ENCODE measurements at places on chromosomes 13 and 19. TPM values are rescaled to one million over a fixed set of nuclear protein-coding genes. Genes with fewer than 3 reads are reported as not detected.

The ZSCAN5C gene
- total RNA-seq: not detected

The ZNF616 gene
- total RNA-seq: 23.3 TPM

The CCDC194 gene
- total RNA-seq: not detected

The LGALS14 gene
- total RNA-seq: 1.4 TPM

The ZNF763 gene
- total RNA-seq: 3.5 TPM

The EDDM13 gene
- total RNA-seq: not detected

The TEX26 gene
- total RNA-seq: 3.2 TPM

The POU2F2 gene
- total RNA-seq: 5.5 TPM

The NOVA2 gene
- 15.9 TPM for total RNA-seq

The POLR2I gene
- 104 TPM for total RNA-seq

The LRRC25 gene
- 1.2 TPM for total RNA-seq

The SIGLEC7 gene
- total RNA-seq: 0.46 TPM

The SLC7A10 gene
- 5.5 TPM for total RNA-seq

The SHISA7 gene
- total RNA-seq: 4.6 TPM

The ARHGAP45 gene
- total RNA-seq: 2.5 TPM

The ZNF878 gene
- 0.46 TPM for total RNA-seq

The PCDH9 gene
- 119 TPM for total RNA-seq

The ZNF541 gene
- 0.23 TPM for total RNA-seq

The OR7A5 gene
- total RNA-seq: not detected

The LNX2 gene
- total RNA-seq: 14.5 TPM

The CEACAM1 gene
- 0.23 TPM for total RNA-seq

The C1QTNF9B gene
- not detected for total RNA-seq

The SRRM5 gene
- total RNA-seq: not detected

The RASGRP4 gene
- total RNA-seq: 0.23 TPM

The ERICH6B gene
- not detected for total RNA-seq

The ACP7 gene
- total RNA-seq: not detected

The TMEM255B gene
- 1.4 TPM for total RNA-seq

The ZNF99 gene
- total RNA-seq: 0.92 TPM

The FCAR gene
- 0.92 TPM for total RNA-seq

The FAM216B gene
- 17.8 TPM for total RNA-seq

The ZNF253 gene
- 30.9 TPM for total RNA-seq

The ZNF724 gene
- 20.5 TPM for total RNA-seq

The STOML3 gene
- 1.6 TPM for total RNA-seq

The ZNF20 gene
- total RNA-seq: 8.5 TPM

The PSG6 gene
- not detected for total RNA-seq

The GAPDHS gene
- total RNA-seq: not detected

The PCP2 gene
- total RNA-seq: not detected

The KLK3 gene
- total RNA-seq: not detected

The SIAH3 gene
- 5.3 TPM for total RNA-seq

The SIGLEC12 gene
- total RNA-seq: not detected

The ZSCAN22 gene
- total RNA-seq: 2.5 TPM

The ZNF223 gene
- total RNA-seq: 12.0 TPM

The ELOF1 gene
- 22.8 TPM for total RNA-seq

The EXOSC5 gene
- total RNA-seq: 16.6 TPM

The PSG3 gene
- total RNA-seq: not detected

The R3HDM4 gene
- 40.1 TPM for total RNA-seq

The GRIN2D gene
- total RNA-seq: 15.7 TPM

The ZNF146 gene
- total RNA-seq: 65.5 TPM

The ZNF836 gene
- total RNA-seq: 34.6 TPM

The CLDN10 gene
- 17.1 TPM for total RNA-seq

The IGFL4 gene
- 3.9 TPM for total RNA-seq

The RAB3D gene
- total RNA-seq: 28.8 TPM
